Hypothalamus (tissue), 51 donors: ENCODE measurements at places on chromosomes 1 and 21.

DNA sequence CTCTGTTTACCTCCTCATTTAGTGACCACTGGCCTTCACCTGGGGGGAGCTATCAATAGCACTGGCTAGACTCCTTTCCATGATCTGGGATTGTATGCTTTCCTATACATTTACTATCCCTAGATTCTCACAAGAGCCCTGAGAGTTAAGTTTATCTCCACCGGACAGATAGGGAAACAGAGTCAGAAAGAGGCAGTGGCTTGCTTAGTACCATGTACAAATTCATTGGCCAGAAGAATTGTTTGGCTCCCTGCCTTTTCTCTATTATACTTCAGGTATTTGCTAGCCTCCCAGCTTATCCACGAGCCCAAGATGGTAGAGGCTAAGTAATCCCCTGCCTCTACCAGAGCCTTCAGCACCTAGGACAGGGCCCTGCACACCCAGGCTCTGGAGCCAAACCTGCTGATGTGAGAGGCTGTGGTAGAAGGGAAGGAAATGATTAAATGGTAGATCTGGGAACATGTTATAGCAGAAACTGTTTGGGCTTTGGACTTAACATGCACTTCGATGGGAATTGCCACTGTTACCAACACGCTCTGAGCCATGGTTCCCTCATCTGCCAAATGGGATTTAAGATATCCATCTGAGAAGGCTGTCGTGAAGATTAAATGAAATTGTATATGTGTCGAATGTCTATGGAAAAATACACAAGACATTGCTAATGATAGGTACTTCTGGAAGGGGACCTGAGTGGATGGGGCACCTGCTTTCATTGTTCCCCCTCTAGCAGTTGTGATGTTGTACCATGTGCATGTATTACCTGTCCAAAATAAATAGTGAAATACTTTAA, 3.1 kb upstream of the BLACAT1 start:
- no peak for DNase-seq

DNA sequence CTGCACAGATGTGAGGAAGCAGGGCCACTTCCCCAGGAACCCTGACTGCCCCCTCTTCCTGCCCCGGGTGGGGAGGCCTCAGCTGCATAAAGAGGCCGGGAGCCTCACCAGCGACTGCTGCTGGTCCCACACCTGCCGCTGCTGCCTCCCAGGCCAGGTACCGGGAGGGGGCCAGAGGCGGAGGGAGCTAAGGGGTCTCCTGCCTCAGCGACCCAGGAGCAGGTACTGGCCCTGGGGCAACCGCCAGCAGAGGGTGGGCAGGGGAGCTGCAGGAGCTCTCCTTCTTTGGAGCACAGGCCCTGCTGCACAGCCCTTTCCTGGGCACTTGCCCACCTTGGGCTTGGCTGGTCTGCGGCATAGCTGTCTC, 6.8 kb downstream of the GJC2 start:
- DNase-seq, result no peak

DNA sequence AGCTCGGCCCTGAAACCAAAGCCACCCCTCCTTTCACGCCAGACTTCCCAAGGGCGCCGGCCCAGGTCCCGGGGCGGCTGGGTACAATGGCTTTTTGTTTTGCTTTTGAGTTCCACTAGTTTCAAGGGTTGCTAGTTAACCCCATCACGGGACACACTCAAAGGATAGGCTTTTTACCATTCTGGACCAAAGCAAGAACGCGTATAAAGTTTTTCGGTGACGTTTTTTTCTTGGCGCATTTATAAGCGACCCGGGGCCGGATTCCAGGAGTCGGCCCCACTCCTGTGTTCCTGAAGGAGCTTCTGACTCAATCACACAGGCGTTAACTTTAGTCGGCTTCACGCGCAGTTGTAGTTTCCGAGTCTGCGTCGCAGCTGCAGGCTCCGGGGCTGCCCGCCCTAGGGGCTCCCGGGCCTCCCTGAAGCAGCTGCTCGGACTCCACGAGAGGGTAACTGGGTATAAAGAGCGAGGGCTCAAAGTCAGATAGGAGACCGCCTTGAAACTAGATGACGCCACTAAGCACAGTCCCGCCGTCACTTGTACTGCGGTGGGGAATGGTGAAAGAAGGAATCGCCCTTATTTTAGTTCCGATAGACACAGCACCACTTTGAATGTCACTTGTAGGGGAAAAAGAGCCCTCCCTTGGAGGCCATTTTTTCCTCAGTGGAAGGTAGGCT, 707 bp upstream of the KLHL21 start:
- DNase-seq, result no peak

GRCh38 chr1:3355894-3356826, 98.3 kb upstream of the ARHGEF16 start:
- no peak for DNase-seq

- no peak for DNase-seq
These were observed 2.2 kb downstream of the AVPR1B start for GRCh38 chr1:206114692-206115640.

GRCh38 chr1:52601991-52602855, at the start of gene GPX7:
Gene GPX7, plus strand, starts transcription at chr1:52602371. Its CDS starts 39 bp downstream, at chr1:52602410.
- DNase-seq, result peak; percentile 32

- no peak for DNase-seq
These were observed 15.5 kb upstream of the ACTRT2 start for GRCh38 chr1:3005771-3006170.

GRCh38 chr21:25409978-25410377, 197.3 kb downstream of the MRPL39 start:
- no peak for DNase-seq

DNA sequence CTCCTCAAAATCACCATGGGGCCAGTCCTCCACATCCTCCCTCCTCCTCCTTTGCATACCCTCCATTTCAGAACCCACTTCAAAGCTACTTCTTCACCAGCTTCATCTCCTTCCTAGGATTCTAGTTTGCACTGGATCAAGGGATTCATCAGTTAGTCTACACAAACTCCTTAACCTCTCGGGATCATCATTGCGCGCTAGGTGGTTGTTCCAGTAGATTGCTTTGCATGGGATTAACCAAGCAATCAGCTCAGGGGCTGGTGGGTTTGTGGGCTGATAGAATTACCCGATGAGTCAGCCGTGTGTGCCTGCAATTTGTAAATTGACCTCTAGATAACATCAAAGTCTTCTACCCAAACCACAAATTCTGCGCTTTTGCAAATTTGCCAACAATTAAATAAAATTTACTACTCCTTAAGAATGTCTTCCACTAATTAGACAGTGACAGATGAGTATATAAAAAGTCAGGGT, 7.7 kb downstream of the KANK4 start:
- DNase-seq, result no peak

DNA sequence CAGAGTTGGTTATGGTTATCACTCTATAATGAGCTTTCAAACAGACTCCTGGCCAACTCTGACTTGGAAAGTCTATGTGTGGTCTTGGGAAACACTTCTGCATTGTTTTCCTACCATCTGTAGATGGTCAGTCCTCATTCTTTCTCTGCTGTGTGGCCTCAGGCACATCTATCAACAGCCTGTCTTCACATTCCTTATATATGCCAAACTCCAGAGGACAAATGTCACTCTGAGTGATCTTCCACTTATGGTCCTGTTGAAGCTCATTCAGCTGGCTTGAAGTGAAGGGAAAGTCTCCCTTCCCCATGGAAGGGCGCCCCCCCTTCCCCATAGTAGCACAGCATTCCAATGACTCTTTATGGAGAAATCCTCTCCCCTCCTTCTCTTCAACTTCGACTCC, 58.7 kb downstream of the VANGL2 start:
- no peak for DNase-seq

DNA sequence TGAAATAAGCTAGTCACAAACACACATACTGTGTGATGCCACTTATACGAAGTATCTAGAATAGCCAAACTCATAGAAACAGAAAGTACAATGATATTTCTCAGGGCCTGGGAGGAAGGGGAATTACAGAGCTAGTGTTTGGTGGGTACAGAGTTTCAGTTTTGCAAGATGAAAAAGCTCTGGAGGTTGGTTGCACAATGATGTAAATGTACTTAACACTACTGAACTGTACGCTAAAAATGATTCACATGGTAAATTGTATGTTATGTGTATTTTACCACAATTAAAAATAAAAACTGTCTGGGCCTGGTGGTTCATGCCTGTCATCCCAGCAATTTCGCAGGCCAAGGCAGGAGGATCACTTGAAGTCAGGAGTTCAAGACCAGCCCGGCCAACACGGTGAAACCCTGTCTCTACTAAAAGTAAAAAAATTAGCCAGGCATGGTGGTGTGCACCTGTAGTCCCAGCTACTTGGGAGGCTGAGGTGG, 15.3 kb upstream of the FHAD1 start:
- DNase-seq, result no peak

- no peak for DNase-seq
These were observed 214.2 kb downstream of the SLC44A5 start for GRCh38 chr1:75396745-75397144.

GRCh38 chr1:241465673-241466072, 53.9 kb downstream of the FH start:
- DNase-seq, result no peak

DNA sequence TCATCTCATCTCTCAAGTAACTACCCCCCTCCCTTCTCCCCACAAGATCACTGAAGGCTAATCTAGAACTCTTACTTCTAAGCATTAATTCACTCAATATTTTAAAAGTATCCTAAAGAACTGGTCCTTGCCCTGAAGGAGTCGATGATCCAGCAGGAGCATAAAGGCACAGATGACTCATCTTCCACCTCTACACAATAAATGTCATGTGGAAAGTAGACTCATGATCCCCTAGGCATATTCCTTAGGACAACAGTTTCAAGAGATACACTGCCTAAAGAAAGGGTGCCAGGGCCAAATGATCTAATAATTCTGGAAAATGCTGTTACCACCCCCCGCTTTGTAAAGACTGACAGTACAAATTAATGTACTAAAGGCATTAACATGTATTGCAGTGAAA, 85.8 kb upstream of the DIRAS3 start:
- DNase-seq, result no peak

GRCh38 chr21:45386728-45387371, 18.1 kb upstream of the COL18A1 start:
- no peak for DNase-seq

DNA sequence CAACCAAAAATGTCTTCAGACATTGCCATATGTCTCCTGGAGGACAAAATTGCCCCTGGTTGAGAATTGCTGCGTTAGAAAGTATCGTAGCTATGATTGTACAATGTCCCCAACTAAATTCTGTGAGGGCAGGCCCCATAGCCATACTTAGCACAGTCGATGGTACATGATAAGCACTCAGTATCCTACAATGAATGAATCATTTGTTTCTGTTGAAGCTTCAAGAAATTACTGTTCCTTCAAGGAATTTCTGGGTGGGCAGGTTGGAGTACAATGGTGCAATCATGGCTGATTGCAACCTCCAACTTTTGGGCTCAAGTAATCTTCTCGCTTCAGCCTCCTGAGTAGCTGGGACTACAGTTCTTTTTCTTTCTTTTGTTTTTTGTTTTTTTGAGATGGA, 4.7 kb downstream of the CAP1 start:
- DNase-seq, result no peak

- no peak for DNase-seq
These were observed at the start of gene FBLIM1 for GRCh38 chr1:15758343-15758931. Gene FBLIM1, plus strand, starts transcription at chr1:15758795. Its CDS starts 6,189 bp downstream, at chr1:15764984.

- DNase-seq, result no peak
These were observed 15.8 kb downstream of the ADGRB2 start for GRCh38 chr1:31748365-31748764.

DNA sequence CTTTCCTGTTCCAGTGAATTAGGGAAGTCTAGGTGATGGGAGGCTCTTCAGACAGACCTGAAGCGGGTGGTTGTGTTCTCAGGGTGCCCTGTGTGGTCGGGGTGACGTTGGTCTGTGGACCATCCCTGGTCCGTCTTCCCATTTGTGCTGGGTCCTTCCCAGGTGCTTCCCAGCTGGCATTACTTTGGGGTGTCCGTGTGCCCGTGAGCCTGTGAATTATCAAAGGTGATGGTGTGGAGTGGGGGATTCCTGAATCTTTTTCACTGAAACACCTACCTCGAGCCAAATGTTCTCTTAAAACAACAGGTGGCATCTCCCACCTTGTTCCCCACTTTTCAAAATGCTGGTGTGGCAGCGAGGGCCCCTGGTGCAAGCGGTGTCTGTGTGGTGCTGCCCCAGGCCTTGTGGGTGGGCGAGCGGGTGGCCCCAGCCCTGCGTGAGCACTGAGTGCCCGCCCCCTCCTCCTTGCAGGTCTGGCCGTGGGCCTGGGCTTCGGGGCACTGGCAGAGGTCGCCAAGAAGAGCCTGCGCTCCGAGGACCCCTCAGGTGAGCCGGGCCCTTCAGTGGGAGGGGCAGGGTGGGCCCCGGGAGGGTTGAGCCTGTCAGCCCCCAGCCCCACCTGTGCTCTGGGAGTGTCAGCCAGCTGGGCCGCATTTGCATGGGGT, 37.0 kb downstream of the COQ8A start:
- no peak for DNase-seq

DNA sequence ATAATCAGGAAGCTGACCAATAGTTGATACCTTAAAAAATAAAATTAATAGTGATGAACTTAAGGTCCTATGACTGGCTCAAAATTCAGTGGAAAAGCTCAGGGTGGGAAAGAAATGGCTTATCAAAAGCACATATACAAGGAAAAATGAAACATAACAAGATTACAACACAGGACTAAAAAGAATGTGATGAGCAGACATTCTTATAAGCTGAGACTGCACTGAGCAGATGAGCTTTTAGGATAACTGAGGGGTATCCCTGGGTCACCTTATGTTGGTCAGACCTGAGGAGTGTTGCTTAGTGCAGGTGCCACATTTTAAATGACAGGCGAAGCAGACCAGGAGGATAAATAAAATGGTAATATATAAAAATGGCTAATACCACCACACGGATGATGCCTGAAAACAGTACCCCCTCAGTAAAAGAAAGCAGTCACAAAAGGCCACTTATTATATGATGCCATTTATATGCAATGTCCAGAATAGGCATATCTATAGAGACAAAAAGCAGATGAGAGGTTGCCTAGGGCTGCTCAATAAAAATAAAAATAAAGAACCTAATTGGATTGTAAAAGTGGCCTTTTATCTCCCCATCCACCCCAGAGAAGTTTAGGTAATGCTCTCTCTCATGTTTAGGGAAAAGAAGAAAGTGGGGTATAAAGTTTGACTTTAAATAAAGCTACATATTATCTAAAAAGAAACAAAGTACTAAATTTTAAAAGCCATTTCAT, 163.9 kb downstream of the SLC45A1 start:
- DNase-seq, result no peak

- no peak for DNase-seq
These were observed 1.8 kb downstream of the PLEKHO1 start for GRCh38 chr1:150151291-150152181.

GRCh38 chr1:90730243-90731022, 13.3 kb upstream of the BARHL2 start:
- DNase-seq, result no peak
